ENCODE measurements at places on chromosomes 1 and 21. TPM values are rescaled to one million over a fixed set of nuclear protein-coding genes. Genes with fewer than 3 reads are reported as not detected.
A peak's percentile ranks its signal among the peaks of the same experiment; 100 is the strongest.

The TNNI3K gene
- 1.8 TPM for polyA plus RNA-seq

The GUCA2A gene
- not detected for polyA plus RNA-seq

The WNT2B gene
- polyA plus RNA-seq: 4.2 TPM

DNA sequence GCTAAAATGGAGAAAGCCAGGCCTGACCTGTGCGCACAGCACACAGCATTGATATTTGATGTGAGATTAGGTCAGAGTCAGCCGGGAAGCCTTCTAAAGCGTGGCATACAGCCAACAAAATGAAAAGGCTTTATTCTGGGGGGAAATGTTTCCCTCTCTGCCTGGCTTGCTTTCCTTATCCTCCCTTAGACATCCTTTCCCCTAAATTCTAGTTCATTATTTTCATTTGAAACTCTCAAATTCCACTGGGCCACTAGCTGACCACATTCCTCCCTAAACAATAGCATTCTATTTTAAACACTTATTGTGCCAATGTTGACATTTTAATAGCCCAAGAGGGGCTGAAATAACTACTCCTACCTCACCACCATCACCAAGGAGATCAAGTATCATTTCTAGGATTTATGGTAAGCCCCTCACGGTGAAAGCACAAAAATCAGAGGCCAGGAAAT is 49.4 kb downstream of the LEPR start:
- DNase-seq: no peak

DNA sequence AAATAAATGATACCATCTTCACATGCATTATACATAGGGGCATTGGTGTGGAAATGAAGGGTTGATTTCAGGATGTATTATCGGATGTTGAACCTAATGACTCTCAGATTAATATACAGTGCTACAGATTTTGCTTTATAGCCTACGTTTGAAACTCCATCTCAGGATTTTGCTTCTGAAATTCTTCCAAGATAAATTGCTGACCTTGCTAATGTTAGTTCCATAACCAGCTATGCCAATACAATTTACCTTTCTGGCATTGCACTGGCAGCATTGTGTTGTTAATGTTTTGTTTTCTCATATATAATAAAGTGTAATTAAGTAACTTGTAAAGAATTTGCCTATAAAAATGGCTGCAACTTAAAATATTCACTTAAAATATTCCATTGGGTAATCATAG is 350.1 kb downstream of the CHRM3 start:
- no peak for DNase-seq

DNA sequence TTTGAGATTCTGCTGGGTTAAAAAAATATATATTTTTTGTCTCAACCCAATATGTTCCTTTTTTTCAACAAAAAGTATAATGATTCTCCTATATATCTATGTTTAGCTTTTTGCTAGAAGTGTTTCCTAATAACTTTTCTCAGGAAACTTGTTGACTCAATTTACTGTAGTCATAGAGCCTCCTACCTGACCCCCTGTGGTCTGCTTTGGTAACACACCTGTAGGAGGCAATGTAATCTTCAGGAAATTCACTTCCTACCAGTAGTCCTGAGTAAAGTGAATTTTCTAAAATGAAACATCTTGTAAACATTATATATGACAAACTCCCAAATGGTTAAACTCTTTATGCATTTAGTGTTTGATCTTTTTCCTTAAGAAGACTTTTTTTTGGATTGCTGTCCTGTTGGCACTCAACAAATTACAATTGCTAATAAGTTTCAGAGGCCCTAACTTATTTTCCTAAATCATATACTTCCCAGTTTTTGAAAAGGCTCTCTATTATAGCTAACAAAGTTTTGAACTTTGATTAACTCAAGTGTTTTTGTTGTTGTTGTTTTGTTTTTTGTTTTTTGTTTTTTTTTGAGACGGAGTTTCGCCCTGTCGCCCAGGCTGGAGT is 118.3 kb downstream of the OLFML2B start:
- DNase-seq: no peak

GRCh38 chr1:155064832-155065429 is 1.4 kb downstream of the EFNA4 start:
- DNase-seq: no peak

DNA sequence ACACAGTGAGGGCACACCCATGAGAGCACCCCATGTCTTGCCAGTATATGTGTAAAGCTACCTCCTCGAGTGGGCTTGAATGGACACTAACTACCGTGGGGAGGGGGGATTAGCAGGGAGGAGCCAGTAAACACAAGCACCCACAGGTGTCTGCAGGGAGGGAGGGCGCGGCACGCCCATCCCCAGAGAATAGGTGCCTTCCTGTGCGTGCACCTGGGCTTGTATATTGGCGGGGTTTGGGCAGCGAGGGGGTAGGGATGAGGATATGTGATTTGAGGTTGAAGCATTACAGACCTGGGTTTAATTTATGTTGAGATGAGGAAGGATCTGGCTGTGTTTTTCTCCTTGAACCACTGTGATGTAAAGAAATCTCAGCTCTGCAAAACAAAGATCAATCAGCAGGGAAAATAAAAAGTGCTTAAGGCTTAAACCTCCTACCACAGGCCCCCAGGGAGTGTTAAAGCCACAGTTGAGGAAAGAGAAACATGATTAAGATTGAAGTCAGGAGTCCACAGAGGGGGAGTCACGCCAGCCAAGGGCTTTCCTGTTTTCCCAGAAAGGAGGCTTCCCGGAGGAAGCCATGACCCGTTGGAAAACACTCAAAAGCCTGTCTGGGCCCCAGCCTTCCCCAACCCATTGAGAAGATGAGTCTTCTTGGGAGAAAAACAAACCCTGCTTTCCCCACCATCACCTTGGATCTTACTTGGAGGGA is 80.0 kb downstream of the CAMK2N1 start:
- DNase-seq: no peak

DNA sequence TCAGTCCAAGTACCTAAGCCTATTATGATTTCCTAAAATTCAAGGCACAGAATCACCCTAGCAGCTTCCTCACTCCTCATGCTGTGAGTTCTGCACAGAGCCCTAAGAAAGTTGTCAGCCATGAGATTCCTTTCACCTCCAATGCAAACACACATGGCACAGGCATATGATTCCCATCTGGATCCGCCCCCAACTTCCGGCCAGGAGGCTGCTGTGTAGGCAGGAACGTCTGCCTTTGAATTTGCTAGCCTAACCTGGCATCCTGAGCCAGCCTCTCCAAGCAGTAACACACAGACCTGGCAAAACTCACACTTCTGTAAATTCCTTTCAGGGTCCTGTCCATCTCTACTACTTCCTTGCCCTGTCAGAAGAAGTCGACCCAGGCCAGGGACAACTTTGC is 521.1 kb upstream of the BEND5 start:
- DNase-seq: no peak

DNA sequence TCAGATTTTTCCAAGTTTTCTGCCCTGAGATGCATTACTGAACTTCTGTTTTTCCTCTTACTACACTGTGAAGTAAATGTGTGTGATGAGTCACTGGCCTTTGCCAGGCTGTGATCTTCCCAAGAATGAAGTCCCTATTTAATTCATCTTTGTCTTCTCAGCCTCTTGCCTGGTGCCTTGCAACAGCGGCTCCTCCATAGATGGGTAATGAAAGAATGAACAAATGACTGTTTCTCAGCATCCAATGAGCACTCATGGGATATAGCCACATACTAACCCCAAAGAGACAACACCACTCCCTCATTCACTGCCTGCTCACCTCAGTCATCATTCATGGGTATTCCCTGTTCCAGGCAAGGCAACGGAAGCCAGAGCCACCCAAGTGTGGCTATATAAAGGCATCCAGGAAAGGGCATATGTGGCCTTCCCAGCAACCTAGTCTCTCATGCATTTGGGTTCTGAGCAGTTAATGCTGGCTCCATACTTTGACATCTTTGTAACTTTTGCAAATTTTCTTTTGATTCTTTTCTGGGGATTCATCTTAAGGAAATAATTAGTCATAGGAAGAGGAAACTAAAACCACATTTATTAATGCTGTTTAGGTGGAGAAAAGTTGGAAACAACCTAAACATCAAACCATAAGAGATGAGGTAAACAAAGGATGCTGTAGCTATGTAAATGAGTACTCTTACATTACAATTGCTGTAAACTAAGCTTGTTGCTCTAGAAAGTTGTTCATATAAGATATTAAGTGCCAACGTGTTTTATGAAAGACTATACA is 71.9 kb downstream of the HIVEP3 start:
- DNase-seq: no peak

DNA sequence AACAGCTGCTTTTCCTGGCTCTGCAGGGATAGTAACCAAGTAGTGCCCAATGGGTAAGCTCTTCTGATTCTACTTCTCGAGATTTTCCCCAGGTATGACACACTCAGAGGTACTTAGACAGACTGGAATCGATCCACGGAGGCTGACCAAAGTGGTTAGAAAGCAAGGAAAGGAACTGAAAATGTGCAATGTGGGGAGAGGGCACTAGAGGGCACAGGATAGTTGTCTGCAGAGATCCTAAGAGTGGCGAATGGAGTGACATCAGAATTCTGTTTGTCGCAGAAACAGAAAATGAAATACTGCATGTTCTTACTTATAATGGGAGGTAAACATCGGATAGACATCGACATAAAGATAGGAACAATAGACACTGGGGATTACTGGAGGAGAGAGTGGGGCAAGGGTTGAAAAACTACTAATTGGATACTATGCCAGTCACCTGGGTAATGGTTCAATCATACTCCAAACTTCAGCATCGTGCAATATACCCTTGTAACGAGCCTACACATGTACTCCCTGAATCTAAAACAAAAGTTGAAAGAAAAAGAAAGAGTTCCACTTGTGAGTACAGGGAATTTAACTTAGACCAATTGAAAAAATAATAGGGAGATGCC is 23.3 kb downstream of the CYP2J2 start:
- DNase-seq: no peak

- no peak for DNase-seq
These were observed 11.2 kb upstream of the CYP2J2 start for GRCh38 chr1:59937636-59938210.

DNA sequence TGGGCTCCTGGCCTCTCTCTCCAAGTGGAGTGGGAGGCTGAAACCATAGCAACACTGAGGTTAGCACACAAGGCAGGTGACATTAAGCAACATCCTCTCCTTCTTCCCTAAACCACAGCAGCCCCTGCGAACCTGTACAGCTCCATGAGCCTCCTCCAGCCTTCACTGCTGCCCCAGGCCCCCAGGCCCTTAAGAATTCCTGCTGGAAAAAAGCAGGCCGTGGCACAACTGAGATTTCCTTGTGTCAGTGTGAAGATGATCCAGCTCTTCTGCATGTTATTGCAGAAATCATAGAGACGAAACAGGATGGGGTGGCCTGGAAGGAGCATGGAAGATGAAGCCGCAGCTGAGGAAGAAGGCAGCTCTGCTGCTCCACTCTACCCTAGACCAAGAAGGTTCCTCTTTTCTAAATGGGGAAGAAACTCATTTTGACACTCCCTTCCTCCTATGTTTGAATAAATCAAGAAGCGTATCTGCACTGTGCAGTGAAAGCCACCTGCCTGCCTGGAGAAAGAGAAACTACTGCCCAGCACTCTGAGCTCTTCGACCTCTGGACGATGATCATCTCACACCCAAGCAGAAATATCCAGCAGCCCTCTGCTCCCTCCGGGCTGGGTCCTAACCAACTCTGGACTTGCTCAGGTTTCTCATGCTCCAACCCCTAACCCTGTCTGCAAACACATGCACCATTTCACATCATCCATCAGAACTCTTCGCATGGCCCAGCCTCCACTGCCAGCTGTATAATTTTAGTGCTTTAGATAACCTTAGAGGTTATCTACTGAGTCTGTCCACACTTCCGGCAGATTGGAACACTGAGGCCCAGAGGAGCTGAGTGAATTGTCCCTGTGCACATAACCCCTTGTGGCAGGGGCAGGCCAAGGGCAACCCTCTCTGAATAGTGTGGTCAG is 20.7 kb downstream of the SH3BP5L start:
- DNase-seq: no peak

DNA sequence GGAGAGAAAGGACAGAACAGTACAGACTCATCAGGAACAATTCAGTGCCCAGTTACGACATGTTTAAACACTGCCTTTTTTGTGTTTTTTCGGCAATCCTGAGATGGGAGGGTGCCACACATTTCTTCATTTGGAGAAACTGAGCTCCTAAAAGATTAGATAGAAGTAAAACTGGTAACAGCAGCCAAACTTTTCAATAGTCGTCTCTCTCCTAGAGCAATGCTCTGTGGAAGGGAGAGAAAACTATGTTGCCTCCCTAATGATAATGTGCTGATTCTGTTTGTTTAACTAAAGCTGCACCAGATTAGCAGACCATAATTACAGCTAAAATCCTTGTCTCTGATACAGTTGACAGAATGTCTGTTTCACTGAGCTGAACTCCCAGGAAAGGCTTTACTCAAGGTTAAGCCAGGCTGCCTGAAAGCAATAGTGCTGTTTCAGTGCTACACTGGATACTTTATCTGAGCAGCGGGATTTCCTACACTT is 76.2 kb upstream of the CXADR start:
- peak; percentile 10 for DNase-seq

GRCh38 chr1:173477286-173478093 is at the start of gene PRDX6:
Gene PRDX6, plus strand, starts transcription at chr1:173477335. Its CDS starts 63 bp downstream, at chr1:173477398.
- DNase-seq: peak; percentile 78

GRCh38 chr1:172777767-172778166 is 118.9 kb downstream of the FASLG start:
- DNase-seq: no peak

- no peak for DNase-seq
These were observed 453.0 kb downstream of the NEGR1 start for GRCh38 chr1:71829346-71829745.

Measured in left renal pelvis (tissue), 4 donors.